ENCODE measurements at places on chromosomes 1 and 21.

- no peak for DNase-seq
Measured at GRCh38 chr1:80509965-80510522, 1290.7 kb upstream of the ADGRL2 start.

GRCh38 chr1:221908573-221908972, 166.7 kb upstream of the DUSP10 start:
- no peak for DNase-seq

DNA sequence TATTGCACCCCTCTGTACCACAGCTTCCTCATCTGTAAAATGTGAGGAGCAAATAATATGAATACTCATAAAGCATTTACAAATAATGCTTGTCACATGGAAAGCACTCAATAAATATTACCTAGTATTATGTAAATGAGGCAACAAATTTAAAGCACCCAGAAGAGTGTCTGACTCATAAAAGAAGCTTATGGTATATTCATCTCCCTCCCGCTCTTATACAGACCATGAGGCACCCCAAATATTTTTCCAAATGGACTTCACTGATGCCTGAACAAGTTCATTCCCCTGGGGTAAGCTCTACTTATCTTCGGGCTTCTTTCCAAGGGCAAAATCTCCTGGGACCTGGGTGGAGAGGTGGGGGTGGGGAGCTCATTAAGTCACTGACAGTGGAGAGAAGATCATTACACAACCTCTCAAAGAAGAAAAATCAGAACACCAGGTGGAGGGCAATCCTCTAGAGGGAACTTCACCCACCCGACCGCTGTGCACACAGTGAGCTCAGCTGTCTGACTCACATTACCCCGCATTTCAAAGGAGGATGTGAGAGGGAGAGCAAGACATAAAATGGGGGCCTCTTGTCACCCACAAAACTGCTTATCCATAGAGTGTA, 166.2 kb downstream of the ASTN1 start:
- no peak for DNase-seq

DNA sequence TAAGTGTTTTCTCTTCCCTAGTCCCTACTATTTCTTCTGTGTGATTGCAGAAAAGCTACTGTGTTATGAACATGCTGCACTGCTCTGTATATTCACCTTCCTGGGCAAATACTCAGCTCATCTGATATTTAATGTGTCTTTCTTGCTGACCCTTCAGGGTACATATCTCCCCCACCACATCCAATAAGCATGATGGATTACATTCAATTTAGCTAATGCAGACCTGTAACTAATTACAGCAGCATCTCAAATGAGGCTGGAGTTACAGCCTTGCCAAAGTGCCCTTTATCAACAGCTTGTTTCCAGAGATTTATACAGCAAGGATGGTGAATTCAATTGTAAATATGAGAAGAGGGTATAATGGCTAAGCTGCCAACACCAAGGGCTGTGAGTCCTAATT, 144.0 kb downstream of the KCNH1 start:
- DNase-seq, result no peak

DNA sequence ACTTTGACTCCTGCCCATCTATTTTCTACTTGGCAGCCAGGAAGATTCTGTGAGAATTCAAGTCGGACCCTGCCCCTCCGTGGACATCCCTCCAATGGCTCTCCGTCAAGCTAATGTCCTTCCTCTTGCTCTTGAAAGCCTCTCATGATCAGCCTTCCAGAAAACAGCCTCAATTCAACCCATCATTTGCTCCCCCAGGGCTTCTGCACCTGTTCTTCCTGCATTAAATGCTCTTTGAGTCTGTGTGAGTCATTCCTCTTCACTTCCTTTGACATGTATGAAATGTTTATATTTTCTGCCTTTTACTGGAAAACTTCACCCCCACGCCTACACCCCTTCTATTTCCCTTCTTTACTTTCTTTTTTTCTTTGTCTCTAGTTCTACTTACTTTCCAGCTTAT, 734.1 kb upstream of the ZP4 start:
- peak; percentile 40 for DNase-seq

DNA sequence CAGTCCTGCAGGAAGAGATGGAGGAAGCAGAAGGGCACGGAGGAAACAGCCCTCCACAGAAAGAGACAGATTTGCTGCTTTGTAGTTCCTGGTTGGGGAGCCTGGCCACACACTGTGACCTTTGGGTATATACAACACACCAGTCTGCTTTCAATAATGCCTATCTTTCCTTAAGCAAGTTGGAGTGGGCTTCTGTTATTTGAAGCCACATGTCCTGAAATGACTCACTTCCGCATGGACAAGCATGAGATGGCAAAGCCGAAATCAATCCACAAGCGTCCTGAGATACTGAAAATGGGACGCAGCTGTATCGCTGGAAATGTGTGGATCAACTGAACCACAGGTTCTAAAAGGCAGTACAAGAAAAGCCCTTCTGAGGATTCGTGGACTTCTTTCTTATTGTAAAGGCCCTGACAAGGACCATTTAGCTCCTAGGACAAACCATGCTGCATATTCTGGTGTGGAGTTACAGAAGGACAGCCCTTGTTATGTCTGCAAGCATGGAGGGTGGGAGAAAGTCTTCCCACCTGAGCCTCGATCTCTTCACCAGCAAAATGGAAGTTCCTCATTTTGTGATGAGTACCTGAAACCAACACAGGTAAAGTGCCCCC, 22.7 kb upstream of the FHAD1 start:
- DNase-seq, result no peak

GRCh38 chr1:19814244-19814661, 830 bp downstream of the RNF186 start:
- no peak for DNase-seq

GRCh38 chr1:114522264-114522575, 11.2 kb upstream of the TRIM33 start:
- no peak for DNase-seq

GRCh38 chr21:44729336-44730027, 18.1 kb upstream of the TSPEAR start:
- no peak for DNase-seq

DNA sequence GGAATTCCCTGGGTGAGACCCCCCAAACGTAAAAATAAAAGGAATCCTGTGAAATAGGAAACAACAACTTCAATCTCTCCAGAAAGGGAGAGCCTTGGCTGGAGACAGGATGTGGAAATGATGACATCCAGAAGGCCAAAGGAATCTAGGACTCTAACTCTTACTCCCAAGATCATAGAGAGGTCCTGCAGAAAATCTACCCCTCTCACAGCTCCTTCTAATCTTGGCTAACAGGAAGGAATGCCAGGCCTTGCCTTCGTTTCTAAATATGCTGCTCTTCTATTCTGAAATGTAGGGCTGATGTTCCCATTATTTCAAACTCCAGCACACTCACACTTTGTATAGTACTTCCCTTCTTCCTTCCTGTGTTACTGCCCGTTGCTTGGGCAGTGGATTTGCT, 40.7 kb downstream of the ARHGEF11 start:
- DNase-seq, result no peak

- no peak for DNase-seq
Measured at GRCh38 chr1:34361781-34362357, 185.2 kb downstream of the C1orf94 start.

- no peak for DNase-seq
Measured at GRCh38 chr1:235932090-235932510, 65.4 kb upstream of the LYST start.

GRCh38 chr1:231019711-231020110, 20.3 kb downstream of the FAM89A start:
- no peak for DNase-seq

GRCh38 chr1:79193211-79194079, 186.9 kb upstream of the ADGRL4 start:
- DNase-seq, result peak; percentile 78

GRCh38 chr1:156551869-156552268, 20.5 kb downstream of the IQGAP3 start:
- DNase-seq, result no peak

DNA sequence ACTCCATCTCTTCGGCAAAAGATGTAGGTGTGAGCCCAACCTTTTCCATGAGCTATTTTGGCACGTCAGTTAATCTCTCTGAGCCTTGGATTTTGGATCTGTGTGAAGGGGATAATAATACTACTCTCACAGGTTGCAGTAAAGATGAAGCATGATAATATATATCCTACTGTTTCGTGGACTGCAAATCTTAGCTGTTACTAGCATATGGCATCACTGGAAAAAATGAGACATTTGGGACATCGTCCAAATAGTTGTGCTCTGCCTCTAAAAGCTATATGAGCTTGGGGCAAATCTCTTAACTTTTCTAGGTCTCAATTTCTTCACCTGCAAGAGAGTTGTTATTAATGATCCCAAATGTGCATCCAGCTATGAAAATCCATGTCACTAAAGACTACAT, 147.4 kb upstream of the ZRANB2 start:
- DNase-seq, result no peak

GRCh38 chr21:43190544-43190943, 21.7 kb downstream of the CRYAA start:
- no peak for DNase-seq

DNA sequence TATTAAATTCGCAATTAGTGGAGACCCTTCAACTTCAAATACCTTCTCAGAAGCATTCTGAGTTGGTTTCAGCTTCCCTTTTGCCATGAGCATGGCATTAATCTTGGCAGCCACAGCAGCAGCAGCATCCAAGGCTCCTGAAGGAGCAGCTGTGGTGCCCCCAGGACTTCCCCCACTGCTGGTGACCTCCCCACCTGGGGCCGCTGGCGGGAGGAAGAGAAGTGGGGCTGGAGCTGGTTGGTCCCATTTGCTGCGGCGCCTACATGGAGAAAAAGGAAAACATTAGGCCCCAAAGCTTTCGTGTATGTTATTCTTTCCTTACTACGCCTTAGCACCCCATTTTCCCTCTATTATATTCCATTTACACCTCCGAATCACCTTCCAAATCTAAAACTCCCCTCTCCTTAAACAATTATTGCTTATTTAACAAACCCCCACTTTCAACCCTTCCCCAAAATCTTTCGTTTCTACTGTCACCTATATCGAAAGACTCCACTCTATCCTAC, 569 bp downstream of the KHDC4 start:
- DNase-seq, result no peak

GRCh38 chr1:156581661-156582387, 2.3 kb downstream of the TTC24 start:
- no peak for DNase-seq

DNA sequence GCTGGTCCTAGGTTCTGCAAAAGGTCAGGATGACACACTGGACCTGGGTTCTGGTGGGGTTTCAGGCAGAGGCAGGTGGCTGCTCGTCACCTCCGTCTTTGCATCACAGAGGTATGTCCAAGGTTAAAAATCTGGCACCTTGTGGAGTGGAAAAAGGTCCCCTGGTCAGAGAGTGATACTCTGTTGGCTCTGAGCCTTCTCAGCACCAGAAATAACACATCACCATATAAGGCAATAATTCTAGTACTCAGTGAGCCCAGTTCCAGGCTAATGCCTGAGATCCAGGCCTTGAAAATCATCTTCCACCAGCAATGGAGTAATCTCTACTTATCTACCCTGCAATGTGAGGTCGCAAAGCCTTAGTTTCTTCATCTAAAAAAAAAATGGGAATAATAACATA, 127.3 kb upstream of the C8B start:
- no peak for DNase-seq

DNA sequence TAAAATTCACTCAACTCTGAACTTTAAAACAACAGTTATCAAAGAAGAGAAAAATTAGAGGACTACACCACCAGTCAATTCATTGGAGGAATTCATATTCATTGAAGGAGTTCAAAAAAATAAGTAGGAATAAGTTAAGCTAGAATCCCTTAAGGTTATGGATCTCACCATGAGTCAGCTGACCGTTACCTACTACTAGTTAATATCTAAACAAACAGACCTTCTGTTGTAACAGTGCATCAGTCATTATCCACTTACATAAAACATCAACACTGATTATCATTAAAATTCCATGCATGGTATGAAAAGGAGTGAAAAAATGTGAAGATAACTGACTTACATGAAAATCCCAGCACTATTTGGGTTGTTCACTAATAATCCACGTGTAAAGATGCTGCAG, 44.9 kb downstream of the FOXJ3 start:
- DNase-seq, result no peak

GRCh38 chr21:35853321-35854239, 206.7 kb downstream of the SETD4 start:
- peak; percentile 8 for DNase-seq

GRCh38 chr1:205484985-205485967, 19.2 kb upstream of the CDK18 start:
- peak; percentile 65 for DNase-seq
